ENCODE measurements at places on chromosomes 1 and 21. TPM values are rescaled to one million over a fixed set of nuclear protein-coding genes. Genes with fewer than 3 reads are reported as not detected.

CLCA4 gene
- total RNA-seq, result not detected

UMODL1 gene
- total RNA-seq, result not detected

- H3K4me1 ChIP-seq, result peaks cover 8% of the 10 kb centered on the region
- peak overlapping the region; percentile 60 for H3K4me3 ChIP-seq
- H3K27ac ChIP-seq, result no peak overlapping the region
- H3K27me3 ChIP-seq, result no peaks in the 10 kb centered on the region
- DNase-seq, result peak; percentile 96
These were observed 493 bp upstream of the MAP3K21 start for GRCh38 chr1:233326811-233327650.

DNA sequence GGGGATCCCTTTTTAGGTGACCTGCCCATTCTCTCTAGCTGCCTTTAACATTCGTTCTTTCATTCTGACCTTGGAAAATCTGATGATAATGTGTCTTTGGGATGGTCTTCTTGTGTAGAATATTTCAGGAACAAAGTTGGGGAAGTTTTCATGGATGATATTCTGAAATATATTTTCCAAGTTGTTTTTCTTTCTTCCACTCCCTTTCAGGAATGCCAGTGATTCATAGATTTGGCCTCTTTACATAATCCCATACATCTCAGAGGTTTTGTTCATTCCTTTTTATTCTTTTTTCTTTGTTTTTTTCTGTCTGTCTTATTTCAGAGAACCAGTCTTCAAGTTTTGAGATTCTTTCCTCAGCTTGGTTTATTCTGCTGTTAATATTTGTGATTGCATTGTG is 13.9 kb upstream of the SCMH1 start:
- H3K27ac ChIP-seq, result no peak overlapping the region
- no peak for DNase-seq
- no peaks in the 10 kb centered on the region for H3K36me3 ChIP-seq

- no peaks in the 10 kb centered on the region for H3K4me1 ChIP-seq
- H3K36me3 ChIP-seq, result no peaks in the 10 kb centered on the region
- DNase-seq, result no peak
- no peak overlapping the region for H3K4me3 ChIP-seq
- peaks cover 23% of the 10 kb centered on the region for H3K27me3 ChIP-seq
- no peak overlapping the region for H3K27ac ChIP-seq
These were observed 11.8 kb downstream of the PAX7 start for GRCh38 chr1:18642278-18643095.

GRCh38 chr1:214496126-214496525 is 55.3 kb downstream of the PTPN14 start:
- DNase-seq, result no peak
- no peak overlapping the region for H3K27ac ChIP-seq
- no peaks in the 10 kb centered on the region for H3K36me3 ChIP-seq
- no peak overlapping the region for H3K4me3 ChIP-seq
- H3K4me1 ChIP-seq, result no peaks in the 10 kb centered on the region
- no peaks in the 10 kb centered on the region for H3K27me3 ChIP-seq

GRCh38 chr1:2212532-2213491 is 15.3 kb upstream of the SKI start:
- H3K27me3 ChIP-seq, result no peaks in the 10 kb centered on the region
- H3K36me3 ChIP-seq, result no peaks in the 10 kb centered on the region
- DNase-seq, result peak; percentile 73

DNA sequence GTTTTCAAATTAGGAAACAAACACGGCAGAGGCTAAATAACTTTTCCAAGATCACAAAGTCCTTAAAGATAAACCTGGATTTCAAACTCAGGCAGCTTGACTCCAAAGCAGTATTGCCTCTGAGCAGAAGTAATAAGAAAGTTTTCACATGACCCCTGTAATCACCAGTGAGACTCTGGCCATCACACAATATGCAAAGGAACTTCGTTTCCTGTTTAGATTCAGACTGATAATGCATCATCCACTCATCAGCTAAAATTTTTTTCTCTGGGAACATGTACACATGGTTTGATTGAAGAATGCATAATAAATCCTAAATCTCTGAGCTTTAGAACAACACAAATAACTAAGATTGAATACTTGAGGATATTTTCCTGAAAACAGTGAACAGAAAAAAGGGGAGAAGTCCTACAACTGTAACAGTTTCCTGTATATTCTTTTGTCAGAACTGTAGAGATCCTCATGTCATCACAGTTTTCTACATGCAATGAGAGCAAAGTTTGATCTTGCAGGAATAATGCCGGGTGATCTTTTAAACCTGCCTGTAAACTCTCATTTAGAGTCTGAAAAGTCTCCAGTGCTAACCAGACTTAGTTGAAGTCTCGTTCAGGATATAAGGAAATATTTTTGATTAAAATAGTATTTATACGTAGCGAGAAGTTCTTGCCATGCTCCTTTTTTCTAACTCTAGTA is 225.3 kb downstream of the SPATA17 start:
- H3K36me3 ChIP-seq, result no peaks in the 10 kb centered on the region
- no peaks in the 10 kb centered on the region for H3K4me1 ChIP-seq
- DNase-seq, result no peak

DNA sequence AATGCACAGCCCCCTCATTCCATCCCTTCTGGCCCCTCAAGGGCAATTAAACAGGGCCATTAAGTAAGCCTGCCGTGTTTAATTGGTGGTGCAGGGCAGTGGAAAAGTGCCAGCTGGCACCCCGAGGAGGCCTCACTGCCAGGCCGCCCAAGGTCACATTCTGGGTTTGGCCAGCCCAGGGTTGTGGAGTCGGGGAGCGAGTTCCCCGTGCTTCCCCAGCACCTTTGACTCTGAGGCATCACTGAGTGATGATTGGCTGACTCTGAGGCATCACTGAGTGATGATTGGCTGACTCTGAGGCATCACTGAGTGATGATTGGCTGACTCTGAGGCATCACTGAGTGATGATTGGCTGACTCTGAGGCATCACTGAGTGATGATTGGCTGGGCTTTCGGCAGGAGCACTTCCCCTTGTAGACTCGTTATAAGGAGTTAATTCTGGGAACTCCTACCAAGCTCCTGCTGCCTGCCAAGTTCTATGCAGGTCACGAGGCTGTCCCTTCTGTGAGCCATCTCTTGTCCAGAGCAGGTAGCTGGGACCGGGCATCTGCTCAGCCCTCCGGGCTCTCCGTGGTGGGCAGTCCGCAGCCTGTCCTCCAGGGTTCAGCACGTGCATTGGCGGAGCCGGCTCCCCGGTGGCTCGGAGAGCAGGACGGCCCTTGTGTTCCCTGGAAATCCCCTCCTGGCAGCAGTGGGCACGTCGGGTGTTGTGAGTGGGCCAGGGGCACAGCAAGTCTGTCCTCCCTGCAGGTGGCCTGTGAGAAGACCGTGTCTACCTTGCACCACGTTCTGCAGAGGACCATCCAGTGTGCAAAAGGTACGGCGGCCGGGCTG is 20.9 kb downstream of the CSTB start:
- H3K27me3 ChIP-seq, result no peaks in the 10 kb centered on the region
- peaks cover 2% of the 10 kb centered on the region for H3K36me3 ChIP-seq
- peaks cover 23% of the 10 kb centered on the region for H3K4me1 ChIP-seq
- DNase-seq, result no peak
- no peak overlapping the region for H3K4me3 ChIP-seq

- H3K4me1 ChIP-seq, result no peaks in the 10 kb centered on the region
- peak; percentile 76 for DNase-seq
- H3K4me3 ChIP-seq, result no peak overlapping the region
- no peak overlapping the region for H3K27ac ChIP-seq
These were observed 18.7 kb downstream of the CNTN2 start for GRCh38 chr1:205061665-205062069.
